ENCODE measurements at places on chromosomes 1 and 21.
A peak's percentile ranks its signal among the peaks of the same experiment; 100 is the strongest.

DNA sequence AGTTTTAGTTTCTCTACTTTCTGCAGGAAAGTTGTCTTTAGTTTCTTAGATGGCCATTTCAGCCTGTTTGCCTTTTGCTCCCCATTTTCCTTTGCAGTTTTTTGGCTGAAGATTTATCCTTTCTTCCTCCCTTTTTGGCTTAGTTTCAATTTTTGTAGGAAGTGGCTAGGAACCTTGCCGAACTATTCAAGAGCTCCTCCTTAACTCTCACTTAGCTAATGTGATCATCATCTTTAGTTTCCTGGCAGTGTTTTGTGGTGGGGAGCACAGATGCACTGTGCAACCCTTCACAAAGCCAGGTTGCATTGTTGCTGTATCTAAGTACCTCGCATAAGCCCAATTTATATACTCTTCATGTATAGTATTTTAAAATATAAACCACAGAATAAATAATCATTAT lies 28.8 kb upstream of the CCDC181 start:
- DNase-seq: no peak

- DNase-seq: peak; percentile 5
Observed at GRCh38 chr21:40143822-40144525, 276.7 kb downstream of the PCP4 start.

GRCh38 chr1:157438146-157438545 lies 114.2 kb downstream of the FCRL5 start:
- no peak for DNase-seq

GRCh38 chr1:84171481-84171880 lies 27.4 kb downstream of the PRKACB start:
- DNase-seq: no peak

- DNase-seq: no peak
Observed at GRCh38 chr1:74964508-74965102, 169.6 kb upstream of the LHX8 start.

GRCh38 chr1:197063212-197063611 lies 3.8 kb downstream of the F13B start:
- DNase-seq: no peak

DNA sequence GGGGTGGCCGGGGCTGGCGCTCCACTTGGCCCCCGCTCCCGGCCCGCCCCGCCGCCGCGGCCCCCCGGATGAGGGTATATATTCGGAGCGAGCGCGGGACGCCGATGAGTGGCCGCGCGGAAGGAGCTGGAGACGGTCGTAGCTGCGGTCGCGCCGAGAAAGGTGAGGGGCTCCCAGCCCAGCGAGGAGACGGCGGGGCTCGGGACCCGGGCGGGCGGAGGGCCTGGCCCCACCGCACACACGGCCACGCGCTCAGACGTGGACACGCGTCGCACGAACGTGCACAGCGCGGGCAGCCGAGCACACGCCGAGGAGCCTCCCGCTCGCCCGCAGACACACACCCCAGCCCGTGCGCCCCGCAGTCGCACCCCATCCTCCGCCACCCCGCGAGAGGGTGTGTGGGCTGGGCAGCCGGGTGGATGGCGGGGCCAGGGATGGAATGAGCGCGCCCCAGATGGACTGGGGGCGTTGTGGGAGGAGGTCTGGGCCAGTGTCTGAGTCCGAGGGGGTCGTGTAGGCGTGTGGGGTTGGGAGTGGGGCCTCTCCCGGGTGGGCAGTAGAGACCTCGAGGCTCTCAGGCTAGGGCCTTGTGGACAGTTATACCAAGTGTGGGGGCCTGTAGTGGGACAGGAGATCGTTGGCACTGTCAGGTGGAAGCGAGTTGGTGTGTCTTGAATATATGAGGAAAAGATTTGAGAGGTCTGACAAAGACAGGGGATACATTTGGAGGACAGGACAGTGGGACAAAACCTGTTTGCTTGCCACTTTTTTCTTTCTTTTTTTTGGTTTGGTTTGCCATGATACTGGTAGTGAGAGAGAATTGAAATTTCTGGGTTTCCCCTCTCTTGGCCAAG lies at the start of gene UAP1:
UAP1 (plus strand) TSS at position 107 of the 854 bp plus-strand sequence. CDS start 4,347 bp downstream, outside the sequence.
- DNase-seq: no peak

- DNase-seq: no peak
Observed at GRCh38 chr1:8789314-8790214, 27.9 kb downstream of the RERE start.

All from stimulated activated CD8-positive, alpha-beta memory T cell treated with anti-CD3 and anti-CD28 coated beads, Interleukin-7, amount 100 ng/mL, for 24 hours (primary cell).